NCI-H1436 (cell line): ENCODE measurements at places on chromosomes 1 and 21.

GRCh38 chr1:226901421-226901820 lies 31.0 kb downstream of the PSEN2 start:
- no peak for DNase-seq

DNA sequence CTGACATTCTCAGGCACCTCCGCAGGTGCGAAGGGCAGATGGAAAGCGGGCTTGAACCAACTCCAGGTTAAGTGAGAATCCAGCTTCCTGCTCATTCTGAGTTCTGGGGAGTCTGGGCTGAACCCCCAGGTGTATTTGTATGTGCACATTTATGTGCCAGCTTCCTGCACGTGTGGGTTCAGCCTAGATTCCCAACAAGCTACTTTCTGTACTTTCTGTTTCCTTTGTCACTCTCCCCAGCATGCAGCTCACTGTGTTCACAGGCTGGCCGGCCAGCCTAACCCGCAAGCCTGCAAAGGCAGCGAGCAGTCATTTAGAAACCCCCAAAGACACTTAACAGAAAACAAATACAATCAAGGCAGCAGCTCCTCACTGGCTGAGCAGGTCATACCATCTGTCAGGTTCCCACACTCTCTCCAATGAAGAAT lies 1.3 kb upstream of the IL19 start:
- DNase-seq: no peak

DNA sequence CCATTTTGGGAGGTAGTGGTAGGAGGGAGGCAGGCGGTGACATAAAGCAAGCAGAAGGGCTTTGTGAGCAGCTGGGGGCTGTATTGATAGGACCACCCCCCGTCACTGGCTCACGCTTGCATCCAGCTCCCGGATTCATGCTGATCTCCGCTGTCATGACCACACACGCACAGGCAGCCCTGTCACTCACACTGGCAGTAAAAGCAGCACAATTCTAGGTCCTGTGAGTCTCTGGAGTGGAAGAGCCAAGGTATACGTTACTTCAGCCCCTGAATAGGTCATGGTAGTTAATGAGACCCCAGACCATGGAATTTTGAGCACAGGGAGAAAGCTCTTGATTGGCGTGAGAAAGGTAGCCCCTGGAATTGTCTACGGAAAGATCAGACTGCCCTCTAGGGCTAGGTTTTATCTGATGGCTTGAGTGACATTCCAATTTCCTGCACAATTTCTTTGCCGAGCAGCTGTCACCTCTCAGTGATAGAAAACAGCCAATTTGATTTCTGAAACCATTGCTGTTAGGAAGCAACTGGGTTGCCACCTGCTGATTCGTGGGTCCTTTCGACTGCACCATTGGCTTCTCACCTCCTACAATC lies 5.4 kb downstream of the OR2B11 start:
- no peak for DNase-seq

- no peak for DNase-seq
Observed at GRCh38 chr1:170587253-170587593, 55.3 kb downstream of the GORAB start.

DNA sequence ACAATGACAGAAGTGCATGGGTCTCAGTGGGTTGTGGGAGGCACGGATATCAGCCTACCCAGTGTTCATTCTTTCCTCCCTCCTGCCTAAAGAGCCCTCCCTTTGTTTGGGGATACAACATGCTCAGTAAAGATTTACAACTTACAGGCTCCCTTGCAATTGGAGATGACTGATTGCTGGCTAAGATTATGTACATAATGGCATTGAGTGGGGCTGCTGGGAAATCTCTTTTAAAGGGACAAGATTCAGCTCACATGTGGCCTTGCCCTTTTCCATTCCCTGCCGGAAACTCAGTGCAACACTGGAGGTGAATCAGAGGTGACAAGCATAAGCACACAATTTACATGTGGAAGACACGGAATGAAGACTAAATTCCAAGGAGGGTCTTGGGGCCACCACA lies 83.7 kb upstream of the CHRM3 start:
- DNase-seq: no peak

DNA sequence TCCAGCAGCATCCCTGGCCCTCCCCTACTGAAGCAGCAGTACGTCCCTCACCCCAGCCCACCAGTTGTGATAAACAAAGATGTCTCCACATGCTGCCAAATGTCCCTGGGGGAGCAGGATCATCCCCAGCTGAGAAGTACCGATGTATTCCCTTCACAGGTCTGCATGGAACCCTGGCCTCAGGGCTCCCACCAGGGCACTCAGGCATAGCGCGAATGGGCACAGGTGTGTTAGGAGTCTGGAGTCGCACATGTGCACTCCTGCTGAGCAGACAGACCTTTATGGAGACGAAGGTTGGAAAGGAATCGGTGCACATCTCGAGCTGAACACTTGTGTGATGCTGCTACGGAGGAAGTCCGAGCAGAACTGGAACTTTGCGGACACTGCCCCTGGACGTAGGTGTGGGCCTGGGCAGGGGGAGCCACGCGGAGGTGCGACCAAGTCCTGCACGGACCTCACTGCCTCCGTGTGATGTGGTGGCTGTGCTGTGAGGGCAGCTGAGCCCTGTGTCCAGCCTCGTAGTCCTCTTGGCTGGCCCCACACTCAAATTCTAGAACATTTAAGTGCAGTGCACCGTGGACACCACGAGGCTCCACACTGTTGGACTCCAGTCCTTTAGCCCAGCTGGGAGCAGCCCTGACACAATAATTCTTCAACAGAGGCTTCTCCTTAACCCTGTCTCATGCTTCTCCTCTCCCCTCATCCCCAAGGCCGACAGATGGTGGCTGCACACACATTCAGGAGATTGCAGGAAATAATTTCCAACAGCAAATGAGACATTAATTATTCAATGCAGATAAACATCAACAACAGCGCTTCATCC lies 43.4 kb downstream of the RSPH1 start:
- no peak for DNase-seq

DNA sequence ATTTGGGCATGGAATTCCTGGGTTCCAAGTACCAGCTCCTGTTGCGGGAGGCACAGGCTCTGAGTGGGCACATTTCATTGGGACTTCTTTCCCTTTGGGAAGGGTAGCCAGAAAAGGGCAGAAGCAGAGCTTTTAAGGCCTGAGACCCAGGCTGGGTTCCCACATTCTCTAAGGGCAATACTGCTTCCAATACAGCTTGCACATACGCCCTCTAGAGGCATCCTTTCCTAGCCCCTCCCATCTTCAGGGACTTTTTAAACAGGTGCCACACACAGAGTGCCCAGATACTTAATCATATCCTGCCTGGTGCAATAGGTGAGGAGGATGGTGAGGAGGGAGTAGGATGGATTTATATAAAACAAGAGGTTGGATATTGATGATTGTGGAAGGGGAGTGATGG lies 5.7 kb downstream of the GPR88 start:
- DNase-seq: no peak

GRCh38 chr1:103901072-103901471 lies 151.4 kb downstream of the AMY1C start:
- no peak for DNase-seq

DNA sequence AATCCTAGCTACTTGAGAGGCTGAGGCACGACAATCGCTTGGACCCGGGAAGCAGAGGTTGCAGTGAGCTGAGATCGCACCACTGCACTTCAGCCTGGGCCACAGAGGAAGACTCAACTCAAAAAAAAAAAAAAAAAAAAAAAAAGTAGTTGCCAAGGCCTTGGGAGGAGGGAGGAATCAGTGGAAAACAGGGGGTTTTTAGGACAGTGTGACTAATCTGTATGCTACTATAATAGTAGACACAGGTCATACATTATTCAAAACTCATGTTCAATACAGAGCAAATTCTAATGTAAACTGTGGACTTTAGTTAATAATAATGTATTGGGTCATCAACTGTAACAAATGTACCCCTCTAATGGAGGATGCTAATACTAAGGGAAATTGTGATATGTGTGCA lies 51.7 kb upstream of the CTPS1 start:
- no peak for DNase-seq

GRCh38 chr1:4120557-4121292 lies 220.7 kb upstream of the C1orf174 start:
- DNase-seq: no peak
